ENCODE measurements at places on chromosomes 6 and 20.

- peak; percentile 76 for DNase-seq
Measured at GRCh38 chr6:30450909-30451841, 38.1 kb upstream of the HLA-E start.

GRCh38 chr6:10401632-10402223 is 13.1 kb downstream of the TFAP2A start:
- DNase-seq: no peak

- peak; percentile 69 for DNase-seq
Measured at GRCh38 chr20:10673842-10674683, at the start of gene JAG1. JAG1 (minus strand) TSS chr20:10673999; CDS start chr20:10673530, 469 bp downstream.

- peak; percentile 38 for DNase-seq
Measured at GRCh38 chr6:99604166-99605073, 2.2 kb upstream of the PRDM13 start.

DNA sequence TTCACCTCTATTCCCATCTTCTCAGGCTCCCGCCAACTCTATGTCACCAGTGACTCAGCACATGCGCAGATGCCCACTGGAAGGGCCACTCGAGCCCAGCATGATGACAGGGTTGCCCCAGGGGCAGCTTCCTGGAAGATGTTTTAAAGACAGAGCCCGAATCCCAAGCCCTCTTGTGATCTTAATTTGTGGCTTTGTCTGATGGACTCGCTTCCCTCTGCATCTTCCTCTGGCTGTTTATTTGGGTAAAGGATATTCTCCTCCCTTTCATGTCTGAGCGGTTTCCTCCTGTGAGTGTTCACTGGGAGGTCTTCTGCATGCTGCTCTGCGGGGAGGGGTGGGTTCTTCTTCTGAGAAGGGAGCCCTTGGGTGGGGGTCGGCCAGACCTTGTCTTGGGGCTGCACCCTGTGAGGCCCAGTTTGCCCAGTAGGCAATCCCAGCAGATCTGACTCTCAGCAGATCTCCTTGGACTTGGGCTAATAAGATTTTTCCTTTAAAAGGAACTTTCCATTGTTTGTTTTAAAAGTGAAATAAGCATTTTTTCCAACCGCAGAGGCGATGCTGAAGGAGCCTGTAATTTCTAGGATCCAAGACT is 401.0 kb downstream of the CDC5L start:
- no peak for DNase-seq

- no peak for DNase-seq
Measured at GRCh38 chr6:160395187-160395586, 47.0 kb downstream of the SLC22A3 start.

Data from B cell (primary cell).